ENCODE measurements at places on chromosomes 5 and 9.
A peak's percentile ranks its signal among the peaks of the same experiment; 100 is the strongest.

- DNase-seq, result no peak
Observed at GRCh38 chr5:120228262-120229031, 235.7 kb upstream of the PRR16 start.

GRCh38 chr9:135692410-135692809 is 6.9 kb downstream of the SOHLH1 start:
- no peak for DNase-seq

DNA sequence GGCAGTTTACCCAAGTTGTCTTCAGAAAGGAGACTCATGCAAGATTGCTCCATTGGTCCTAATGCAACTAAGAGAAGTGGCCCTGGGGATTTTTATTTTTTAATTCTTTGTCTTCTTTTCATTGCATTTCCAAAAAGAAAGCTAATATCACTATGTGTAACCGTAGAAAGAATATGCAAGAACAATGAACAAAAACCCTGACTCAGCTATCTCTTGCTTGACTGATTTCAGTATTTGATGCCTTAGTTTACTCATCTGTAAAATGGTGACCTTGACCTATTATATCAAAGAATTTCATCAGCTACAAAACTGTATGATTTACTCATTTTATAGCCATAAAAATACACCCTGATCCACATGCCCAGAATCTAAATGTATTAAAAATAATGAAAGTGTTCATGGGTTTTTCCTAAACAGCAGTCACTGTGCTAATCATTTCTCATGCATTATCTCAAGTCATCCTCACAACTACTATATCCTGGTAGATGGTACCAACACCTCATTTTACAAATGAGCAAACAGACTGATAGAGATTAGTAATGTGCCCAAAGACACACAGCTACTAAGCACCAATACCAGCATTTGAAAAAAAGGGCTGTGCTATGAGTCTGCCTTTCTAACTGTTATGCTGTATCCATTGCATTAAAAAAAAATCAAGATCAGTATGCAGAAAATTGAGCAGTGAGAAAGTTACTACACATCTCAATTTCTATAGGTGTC is 185.7 kb downstream of the MLLT3 start:
- no peak for DNase-seq

DNA sequence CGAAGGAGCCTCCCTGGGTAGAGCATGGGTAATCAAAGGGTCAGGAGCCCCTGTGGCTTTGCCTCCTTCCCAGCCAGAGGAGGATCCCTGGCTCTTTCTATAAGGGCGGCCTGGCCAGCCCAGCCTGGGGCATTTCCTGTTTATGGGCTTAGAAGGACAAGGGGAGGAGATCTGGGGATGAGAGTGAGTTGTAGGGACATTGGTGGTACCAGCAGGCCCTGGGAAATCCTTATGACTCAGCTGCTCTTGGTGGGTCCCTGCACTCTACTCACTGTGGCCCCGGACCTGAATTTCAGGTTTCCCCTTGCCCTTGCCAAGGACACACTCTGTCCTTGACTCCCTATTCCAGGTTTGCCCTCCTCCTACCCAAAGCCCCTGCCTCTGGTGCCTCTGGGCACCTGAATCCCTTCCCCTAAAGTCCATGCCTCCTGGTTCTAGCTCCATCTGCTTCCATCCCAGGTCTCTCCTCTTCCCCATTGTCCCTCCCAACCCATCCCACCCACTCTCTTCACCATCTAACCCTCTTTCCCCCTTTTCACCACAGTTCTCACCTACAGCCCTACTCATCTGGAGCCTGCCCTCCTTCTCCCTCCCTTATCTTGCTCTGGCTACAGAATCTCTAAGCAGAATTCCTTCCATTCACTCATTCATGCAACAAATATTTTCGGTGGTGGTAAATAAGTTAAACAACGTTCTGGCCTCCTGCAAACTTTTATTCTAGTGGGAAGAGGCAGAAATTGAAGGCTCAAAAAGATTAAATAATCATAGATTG is 34.9 kb downstream of the PCDH1 start:
- no peak for DNase-seq

- DNase-seq, result no peak
Observed at GRCh38 chr5:140570058-140570457, 5.4 kb downstream of the SLC35A4 start.

DNA sequence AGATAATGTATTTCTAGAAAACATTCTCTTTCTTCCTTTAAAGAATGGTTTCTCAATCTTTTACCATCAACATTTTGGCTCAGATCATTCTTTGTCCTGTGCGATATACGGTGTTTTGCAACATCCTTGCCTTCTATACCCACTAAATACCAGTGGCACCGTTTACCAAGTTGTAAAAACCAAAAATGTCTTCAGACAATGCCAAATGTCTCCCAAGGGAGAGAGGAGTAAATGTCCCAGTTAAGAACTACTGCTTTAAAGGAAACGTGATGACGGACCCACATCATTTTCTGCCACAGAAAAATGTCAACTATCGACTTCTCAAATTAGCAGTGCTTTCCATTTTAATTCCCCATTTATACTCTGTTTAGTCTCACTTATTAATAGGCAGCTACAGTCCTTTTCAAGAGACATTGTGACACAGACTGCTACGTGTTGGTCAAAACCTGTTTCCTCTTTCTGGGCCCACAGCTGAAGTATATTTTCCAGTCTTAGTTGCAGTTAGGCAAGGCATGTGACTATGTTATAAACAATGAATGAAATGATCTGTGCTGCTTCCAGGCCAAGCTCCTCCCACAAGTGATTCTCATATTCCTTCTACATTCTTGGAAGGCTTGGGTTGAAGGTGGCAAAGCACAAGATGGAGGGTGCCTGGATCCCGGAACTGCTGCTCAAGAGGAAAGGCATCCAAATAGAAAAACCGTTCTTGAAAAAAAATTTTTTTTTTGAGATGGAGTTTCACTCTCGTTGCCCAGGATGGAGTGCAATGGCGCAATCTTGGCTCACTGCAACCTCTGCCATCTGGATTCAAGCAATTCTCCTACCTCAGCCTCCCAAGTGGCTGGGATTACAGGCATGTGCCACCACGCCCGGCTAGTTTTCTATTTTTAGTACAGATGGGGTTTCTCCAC is 8.8 kb downstream of the PRXL2C start:
- DNase-seq, result no peak

- no peak for DNase-seq
Observed at GRCh38 chr9:33233626-33234342, 6.2 kb upstream of the SPINK4 start.

DNA sequence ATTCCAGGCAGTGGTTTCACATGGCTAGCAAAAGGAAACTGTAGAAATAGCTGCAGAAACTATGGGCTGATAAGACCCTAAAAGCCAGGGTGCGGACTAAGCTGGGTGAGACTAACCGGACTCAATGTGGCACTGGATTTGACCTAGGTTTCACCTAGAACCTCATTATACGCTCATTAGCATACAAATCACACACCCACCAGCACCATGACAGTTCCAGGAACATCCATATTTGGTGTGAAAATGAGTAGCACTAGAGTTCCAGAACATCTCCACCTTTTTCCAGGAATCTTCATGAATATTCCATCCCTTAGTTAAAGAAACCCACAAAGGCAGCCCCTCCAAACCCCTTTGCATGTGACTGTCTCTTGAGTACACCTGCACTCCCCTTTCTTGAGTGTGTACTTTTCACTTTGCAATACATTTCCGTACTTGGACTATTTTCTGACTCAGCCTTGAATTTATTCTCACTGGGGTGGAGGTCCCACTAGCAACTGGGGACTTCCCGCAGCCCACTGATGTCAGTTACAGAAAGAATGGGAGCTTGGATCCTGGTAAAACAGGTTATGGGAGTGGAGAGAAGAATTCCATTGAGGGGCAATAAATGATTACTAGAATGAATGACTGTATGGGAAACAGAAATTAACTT is 58.0 kb upstream of the SPATA31C2 start:
- no peak for DNase-seq

- DNase-seq, result no peak
Observed at GRCh38 chr9:134585746-134586706, 55.6 kb upstream of the COL5A1 start.

- no peak for DNase-seq
Observed at GRCh38 chr9:91138760-91139159, 223.0 kb downstream of the AUH start.

GRCh38 chr9:114291064-114291474 is 31.8 kb upstream of the ORM1 start:
- DNase-seq, result peak; percentile 18

GRCh38 chr9:34994260-34994899 is 4.8 kb downstream of the DNAJB5 start:
- DNase-seq, result no peak

DNA sequence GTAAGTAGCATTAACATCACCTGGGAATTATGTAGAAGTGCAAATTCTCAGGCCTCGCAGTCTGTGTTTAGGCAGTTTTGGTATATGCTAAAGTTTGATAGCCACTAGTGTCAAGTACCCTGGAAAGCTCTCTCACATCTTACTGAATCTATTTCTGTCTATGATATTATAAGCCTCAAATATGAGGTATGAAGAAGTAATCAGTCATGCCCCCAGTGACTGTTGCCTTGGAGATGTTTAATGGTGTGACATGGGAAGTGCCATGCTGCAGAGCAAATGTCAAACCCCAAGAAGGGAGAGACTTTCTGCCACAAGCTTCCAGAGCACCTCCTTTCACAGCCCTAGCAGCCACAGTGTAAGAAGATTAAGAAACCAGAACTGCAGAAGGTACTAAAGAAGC is 9.8 kb upstream of the PDE8B start:
- no peak for DNase-seq

GRCh38 chr5:173443971-173444370 is 115.8 kb upstream of the STC2 start:
- no peak for DNase-seq

GRCh38 chr9:112786829-112787520 is 36.4 kb downstream of the SNX30 start:
- no peak for DNase-seq

DNA sequence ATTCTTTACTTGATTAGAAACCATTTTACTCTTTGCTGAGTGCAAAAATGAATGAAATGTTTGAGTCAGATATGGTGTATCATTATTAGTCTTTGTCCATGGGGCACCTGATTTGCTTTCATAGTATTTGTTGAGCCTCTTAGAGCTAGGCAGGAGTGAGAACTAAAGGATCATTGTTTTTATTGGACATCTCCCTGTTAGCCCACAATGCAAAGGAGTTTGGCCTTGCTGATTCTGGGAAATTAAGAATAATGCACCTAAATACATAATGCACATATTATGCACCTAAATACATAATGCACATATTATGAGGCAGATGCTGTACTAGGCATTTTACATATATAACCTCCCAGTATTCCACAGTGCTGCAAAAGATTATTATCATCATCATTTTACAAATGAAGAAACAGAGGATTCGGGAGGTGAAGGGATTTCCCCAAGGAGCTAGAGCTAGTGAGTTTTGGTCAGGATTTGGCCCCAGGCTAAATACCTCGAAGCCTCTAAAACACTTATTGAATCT is 113.0 kb upstream of the LIFR start:
- no peak for DNase-seq

- no peak for DNase-seq
Observed at GRCh38 chr5:53779541-53779981, 219.1 kb downstream of the NDUFS4 start.

DNA sequence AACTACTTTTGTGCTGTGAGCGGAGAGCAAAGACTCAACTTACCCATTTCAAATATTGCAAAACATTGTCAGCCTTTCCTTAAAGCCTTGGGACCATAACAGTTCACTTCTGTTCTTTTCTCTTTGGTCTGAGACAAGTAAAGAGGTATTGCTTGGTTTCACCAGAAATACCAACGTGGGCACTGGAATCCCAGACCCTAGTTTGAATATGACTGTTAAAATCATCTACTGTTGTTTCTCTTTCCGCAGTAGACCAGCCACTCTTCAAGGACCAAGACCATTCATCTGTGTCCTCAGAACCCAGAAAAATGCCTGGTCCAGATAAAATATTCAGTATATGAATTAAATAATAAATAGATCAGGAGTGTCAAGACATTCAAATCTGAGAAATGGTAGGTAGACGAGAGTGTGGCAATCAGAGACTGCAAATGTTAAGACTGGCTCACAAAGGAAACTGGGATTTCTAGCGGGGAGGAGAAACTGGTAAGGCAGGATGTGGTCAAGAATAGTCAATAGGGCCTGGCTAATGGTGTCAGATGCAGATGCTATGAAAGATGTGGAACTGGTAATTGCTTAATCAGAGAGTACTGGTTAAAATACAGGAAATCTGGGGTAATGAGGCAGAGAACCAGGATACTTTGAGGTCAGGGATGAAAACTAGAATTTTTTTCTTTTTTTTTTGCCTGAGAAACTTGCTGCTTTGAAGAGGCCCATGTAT is 82.1 kb upstream of the IL33 start:
- no peak for DNase-seq

DNA sequence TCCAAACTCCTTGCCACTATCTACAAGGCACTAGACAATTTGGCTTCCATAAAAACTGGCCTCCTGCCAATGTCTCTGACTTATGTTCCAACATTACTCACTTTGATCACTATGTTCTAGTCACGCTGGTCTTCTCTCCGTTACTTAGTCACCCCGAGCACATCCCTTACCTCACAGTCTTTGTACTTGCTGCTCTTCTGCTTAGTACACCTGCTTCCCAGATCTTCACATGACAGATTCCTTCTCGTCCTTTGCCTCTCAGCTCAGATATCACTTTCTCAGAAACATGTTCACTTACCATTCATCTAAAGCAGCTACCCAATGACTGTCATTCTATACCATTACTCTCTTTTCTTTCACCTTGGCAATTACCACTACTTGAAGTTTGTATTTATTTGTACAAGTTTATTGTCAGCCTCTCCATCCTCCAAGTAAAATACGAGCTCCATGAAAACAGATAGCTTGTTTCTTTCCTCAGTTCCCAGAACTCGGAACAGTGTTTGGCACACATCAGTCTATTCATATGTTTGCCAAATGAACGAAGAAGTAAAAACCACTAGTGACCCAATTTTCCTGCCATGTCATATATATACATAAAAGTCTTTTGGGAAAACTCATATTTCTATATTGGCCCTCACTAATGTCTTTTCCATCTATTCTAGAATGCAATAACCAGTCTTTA is 5.9 kb upstream of the SLC22A5 start:
- DNase-seq, result no peak

DNA sequence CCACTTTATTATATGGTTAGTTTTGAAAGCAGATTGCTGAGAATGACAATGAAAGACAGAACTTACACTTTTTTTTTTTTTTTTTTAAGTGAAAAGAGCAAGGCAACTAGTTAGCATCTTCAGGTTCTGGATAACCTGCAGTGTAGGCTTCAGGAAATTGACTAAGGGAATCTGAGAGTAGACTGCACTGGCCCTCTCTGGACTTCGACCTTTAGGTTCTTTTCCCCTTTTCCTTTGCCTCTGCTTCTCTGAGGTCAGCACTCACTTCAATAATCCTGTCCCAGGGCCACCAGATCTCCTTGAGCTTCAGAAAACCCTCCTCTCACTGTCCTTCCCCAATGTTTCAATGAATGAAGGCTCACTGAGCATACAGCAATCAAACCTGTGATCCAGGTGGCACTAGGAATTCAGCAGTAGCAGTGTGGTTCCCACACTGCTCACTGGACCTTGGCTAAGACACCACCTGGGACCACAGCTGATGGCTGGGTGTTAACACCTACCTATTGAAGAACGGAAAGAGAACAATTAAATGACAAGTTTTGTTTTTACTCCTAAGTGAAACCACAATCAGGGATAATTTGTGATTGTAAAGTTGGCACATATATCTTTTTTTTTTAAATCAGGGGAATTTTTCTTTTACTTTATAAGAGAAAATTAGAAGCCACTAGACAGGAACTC is 85.8 kb upstream of the IL6ST start:
- no peak for DNase-seq

Data from stimulated activated CD4-positive, alpha-beta T cell treated with anti-CD3 and anti-CD28 coated beads, TNF-alpha, amount 100 ng/mL, for 1 hour (primary cell).